ENCODE measurements at places on chromosomes 11 and 22. TPM values are rescaled to one million over a fixed set of nuclear protein-coding genes. Genes with fewer than 3 reads are reported as not detected.

GRCh38 chr22:35592418-35592967 is 24.6 kb downstream of the MB start:
- peaks cover 4% of the 10 kb centered on the region for H3K27me3 ChIP-seq
- no peak overlapping the region for H3K4me3 ChIP-seq
- no peaks in the 10 kb centered on the region for H3K36me3 ChIP-seq

- no peaks in the 10 kb centered on the region for H3K36me3 ChIP-seq
- H3K4me1 ChIP-seq: no peaks in the 10 kb centered on the region
- H3K27ac ChIP-seq: no peak overlapping the region
- H3K4me3 ChIP-seq: no peak overlapping the region
- no peak for DNase-seq
Measured at GRCh38 chr11:81345609-81346008, 1388.1 kb downstream of the FAM181B start.

DNA sequence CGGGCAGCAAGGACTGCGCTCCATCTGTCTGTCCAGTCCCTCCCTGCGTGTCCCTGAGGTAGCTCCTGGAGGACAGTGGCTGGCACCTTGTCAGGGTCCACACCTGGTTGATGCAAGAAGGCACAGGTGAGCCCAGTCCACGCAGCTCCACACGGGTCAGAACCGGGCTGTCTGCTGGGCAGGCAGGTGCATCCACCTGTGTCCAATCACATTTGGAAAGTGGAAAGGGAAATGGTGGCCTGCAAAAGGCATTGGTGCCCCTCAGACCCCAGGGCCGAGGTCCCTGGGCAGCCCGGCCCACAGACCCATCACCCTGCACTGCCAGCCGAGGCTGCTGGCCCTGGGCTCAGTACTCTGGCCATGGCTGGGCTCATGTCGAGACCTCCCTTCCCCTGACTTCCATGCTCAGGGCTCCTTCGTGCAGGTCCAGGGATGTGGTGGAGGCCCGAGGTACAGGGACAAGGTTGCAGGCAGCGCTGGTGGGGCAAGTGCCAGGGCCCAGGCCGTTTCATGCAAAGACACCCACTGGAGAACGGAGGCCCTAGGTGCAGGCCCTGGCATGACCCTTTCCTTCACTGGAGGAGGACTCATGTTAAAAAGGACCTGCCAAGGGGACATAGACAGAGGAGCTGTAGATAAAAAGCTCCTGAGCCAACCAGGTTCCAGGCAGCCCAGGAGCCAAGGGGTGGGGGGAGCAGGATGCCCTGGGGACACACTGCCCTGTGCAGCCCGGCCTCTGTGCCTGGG is 38.9 kb upstream of the TH start:
- no peak overlapping the region for H3K27ac ChIP-seq
- no peaks in the 10 kb centered on the region for H3K36me3 ChIP-seq
- H3K4me1 ChIP-seq: no peaks in the 10 kb centered on the region
- H3K27me3 ChIP-seq: no peaks in the 10 kb centered on the region

The TRIM29 gene
- 1.2 TPM for total RNA-seq

Measured in spleen (tissue), 13 donors.